Stimulated activated CD8-positive, alpha-beta memory T cell treated with anti-CD3 and anti-CD28 coated beads, Interleukin-15, amount 100 ng/mL, for 24 hours (primary cell): ENCODE measurements at places on chromosomes 2 and 18.

DNA sequence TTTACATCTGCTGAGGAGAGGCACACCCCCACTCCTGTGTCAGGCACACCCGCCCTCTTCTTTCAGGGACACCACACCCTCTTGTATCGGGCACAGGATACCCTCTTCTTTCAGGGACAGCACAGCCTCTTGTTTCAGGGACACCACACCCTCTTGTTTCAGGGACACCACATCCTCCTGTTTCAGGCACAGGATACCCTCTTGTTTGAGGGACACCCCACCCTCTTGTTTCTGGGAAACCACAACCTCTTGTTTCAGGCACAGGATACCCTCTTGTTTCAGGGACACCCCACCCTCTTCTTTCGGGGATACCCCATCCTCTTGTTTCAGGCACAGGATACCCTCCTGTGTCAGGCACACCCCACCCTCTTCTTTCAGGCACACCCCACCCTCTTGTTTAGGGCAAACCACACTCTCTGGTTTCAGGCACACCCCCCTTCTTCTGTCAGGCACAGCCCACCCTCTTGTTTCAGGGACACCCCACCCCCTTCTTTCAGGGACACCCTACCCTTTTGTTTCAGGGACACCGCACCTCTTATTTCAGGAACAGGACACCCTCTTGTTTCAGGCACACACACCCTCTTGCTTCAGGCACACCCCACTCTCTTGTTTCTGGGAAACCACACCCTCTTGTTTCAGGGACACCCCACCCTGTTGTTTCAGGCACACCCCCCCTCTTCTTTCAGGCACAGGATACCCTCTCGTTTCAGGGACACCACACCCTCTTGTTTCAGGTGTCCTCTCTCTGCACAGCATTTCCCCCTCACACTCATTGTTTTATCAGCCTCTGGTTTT, 96.2 kb downstream of the TPO start:
- no peak for DNase-seq

GRCh38 chr2:98269274-98269673, 77.0 kb upstream of the CNGA3 start:
- DNase-seq, result no peak

GRCh38 chr18:80246445-80247392, 595 bp downstream of the PARD6G start:
- DNase-seq, result no peak

- no peak for DNase-seq
These were observed 204.9 kb upstream of the CYRIA start for GRCh38 chr2:16870491-16871076.

DNA sequence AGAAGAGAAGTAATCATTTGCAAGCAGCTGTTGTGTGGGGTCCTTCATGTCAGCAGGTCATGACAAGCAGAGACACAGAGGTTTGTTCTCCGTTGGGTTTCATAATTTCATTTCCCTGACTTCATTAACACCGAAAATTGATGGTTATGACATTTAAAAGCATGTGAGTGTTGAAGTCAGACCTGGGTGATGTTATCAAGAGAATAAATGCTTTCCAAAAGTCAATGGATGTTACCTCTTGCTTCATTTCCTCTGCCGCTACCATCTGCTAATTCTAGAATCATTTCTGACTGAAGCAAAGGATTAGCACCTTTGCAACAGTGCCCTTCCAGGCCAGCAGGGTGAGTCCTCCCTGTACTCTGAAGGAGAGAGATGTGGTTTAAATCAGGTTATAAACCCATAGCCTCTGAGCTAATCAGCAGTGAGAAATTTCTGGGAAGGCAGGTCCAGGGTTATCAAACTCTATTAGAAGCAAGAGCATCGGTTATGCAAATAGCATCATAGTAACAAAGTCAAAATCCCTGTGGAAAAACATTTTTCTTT, 446.2 kb downstream of the PIK3C3 start:
- DNase-seq, result no peak
